ENCODE measurements at places on chromosomes 12 and 14.

GRCh38 chr14:96393071-96393691 lies 1.3 kb downstream of the AK7 start:
- no peak for DNase-seq

GRCh38 chr14:51657762-51658161 lies 6.1 kb downstream of the FRMD6 start:
- DNase-seq: no peak

- DNase-seq: peak; percentile 79
These were observed 4.6 kb upstream of the SELPLG start for GRCh38 chr12:108638141-108638827.

- DNase-seq: peak; percentile 29
These were observed 24.8 kb downstream of the CLECL1 start for GRCh38 chr12:9707864-9708808.

GRCh38 chr12:109968032-109968420 lies 28.1 kb downstream of the GIT2 start:
- DNase-seq: no peak

DNA sequence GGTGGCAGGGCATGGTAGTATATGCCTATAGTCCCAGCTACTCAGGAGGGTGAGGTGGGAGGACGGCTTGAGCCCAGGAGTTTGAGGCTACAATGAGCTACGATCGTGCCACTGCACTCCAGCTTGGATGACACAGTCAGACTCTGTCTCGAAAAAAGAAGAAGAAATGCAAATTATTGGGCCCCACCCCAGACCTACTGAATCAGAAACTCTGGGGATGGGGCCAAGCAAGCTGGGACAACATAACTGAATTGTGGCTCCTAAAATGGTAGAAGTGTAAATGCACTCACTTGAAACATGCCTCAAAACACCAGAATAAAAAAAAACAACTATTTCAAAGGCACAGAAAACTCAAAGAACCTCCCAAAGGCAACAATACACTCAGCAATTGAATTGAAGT lies 37.0 kb downstream of the CIT start:
- DNase-seq: no peak

- no peak for DNase-seq
These were observed at the start of gene RASAL1 for GRCh38 chr12:113135178-113136127. Gene RASAL1, minus strand, starts transcription at chr12:113135761. Its CDS starts 299 bp downstream, at chr12:113135462.

DNA sequence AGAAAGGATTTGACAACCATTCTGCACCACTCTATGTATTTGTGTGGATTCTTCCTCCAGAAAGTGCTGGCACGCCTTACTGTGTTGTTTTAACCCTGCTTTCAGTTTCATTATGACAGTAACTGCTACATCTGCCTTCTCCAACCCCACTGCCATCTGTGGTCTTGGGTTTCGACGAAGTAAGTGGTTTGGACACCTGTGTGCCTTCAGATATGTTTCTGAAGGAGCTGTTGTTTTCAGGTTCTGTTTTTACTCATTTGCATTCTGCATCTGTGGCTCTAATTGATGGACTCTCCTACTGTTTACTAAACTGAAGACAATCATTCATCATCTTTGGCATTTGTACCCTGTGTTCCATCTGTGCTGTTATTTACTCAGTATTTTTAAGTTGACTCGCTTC lies 4.1 kb downstream of the TSHR start:
- no peak for DNase-seq

- no peak for DNase-seq
These were observed 1243.3 kb upstream of the SEL1L start for GRCh38 chr14:82776958-82777357.

- no peak for DNase-seq
These were observed 150.9 kb upstream of the GRIP1 start for GRCh38 chr12:66829660-66830325.

GRCh38 chr14:22489244-22489545 lies 99.8 kb downstream of the DAD1 start:
- DNase-seq: no peak

DNA sequence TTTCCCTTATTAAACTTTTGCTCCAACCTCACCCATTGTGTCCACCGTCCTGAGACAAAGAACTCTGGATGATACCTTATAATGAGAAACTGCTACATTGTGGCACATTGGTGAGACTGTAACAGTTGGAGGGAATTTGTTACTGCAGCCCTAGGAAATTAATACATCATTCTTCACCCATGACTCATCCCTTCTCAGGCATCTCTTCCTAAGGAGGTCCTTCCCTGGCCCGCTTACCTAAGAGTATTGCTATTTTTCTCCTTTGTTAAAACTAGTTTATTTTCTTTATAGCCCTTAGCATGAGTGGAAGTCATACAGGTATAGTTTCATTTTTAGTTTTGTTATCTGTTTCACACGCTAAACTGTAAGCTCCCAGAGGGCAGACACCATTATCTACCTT lies 87.1 kb downstream of the TMEM260 start:
- no peak for DNase-seq

GRCh38 chr12:122097927-122098756 lies 19.6 kb downstream of the MLXIP start:
- peak; percentile 47 for DNase-seq

- no peak for DNase-seq
These were observed 1.7 kb upstream of the NEK9 start for GRCh38 chr14:75128596-75128990.

DNA sequence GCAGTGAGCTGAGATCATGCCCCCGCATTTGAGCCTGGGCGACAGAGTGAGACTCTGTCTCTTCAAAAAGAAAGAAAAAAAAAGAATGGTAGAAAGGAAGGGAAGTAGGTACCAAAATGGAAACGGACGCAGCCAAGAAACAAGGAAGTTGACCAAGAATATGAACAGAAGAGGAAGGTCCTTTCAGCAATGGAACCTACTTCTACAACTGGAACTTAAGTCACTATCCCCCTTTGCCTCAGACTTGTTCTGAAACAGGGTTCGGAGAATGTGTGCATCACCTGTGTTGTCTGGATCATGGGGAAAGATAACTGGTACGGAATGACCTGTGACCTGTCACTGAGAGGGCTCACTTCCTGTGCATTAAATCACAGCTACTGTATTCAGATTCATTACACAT lies 43.9 kb upstream of the RNASE1 start:
- no peak for DNase-seq

- DNase-seq: no peak
These were observed 60.4 kb downstream of the RASSF8 start for GRCh38 chr12:26018926-26019325.

GRCh38 chr12:52024845-52025230 lies 18.1 kb downstream of the TAMALIN start:
- no peak for DNase-seq

DNA sequence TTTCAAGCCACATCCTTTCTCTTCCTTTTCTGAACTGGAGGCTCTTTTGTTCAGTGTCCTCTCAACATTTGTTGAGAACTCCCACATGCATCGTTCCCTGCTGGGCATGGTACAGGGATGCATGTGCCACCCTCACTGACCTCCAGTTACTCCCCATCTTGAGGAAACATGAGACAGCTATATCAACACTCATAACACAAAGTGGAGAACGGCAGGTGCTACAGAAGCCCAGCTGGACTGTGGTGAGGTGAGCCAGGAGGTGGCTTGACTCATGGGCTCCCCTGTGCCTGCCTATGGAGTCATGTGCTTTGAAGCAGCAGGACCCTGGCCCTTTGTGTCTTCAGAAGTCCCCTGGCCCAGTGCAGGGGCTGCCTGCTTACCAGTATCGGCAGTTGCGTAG lies 9.7 kb downstream of the MYH6 start:
- no peak for DNase-seq

DNA sequence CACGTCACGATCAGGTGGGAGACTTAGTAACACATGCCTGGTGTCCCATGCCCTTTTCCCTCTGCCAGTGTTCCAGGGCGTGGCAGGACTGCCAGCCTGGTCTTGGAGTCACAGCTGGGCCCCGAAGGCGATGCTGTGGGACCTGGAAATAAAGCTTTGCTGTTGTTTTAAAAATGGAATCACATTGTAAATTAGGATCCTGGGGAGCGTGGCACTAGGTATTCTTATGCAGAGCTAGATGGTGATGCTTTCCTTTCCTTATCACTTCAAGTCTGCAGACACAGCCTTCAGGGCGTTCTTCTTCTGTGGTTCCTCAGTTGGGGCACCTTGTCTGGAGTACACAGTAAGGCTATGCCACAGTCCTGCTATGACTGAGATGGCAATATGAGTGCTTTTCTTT lies 64.6 kb downstream of the BICD1 start:
- DNase-seq: no peak

DNA sequence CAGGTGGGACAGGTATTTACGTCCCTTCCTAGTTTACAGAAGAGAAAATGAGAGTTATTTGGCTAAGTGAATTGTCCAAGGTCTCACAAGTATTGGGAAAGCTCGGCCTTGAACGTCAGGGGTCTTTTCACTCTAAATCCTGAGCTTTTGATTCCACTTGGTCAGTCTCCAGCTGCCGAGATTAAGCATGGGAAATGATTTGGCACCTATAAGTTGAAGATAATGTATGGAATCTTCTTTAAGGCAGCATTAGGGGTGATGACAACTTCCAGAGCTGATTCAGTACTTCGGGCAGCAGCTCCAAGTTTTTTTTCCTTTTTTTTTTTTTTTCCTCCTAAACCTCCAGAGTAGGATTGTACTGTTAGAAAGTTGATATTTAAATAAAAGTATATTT lies 722 bp downstream of the FAM234B start:
- no peak for DNase-seq

DNA sequence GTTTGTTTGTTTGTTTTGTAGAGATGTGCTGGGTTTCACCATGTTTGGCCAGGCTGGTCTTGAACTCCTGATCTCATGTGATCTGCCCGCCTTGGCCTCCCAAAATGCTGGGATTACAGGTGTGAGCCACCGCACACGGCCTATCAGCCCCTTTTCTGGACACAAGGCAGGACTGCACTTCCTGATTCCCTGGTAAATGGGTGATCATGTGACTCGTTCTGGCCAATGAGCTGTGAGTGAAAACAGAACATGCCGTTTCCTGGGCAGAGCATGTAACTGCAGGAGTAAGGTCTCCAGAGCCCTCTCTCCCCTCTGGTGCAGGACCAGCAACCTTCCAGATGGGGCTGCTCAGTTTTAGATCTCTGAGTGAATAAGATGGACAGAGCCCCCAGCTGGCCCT lies 92.7 kb downstream of the ITPK1 start:
- peak; percentile 35 for DNase-seq

DNA sequence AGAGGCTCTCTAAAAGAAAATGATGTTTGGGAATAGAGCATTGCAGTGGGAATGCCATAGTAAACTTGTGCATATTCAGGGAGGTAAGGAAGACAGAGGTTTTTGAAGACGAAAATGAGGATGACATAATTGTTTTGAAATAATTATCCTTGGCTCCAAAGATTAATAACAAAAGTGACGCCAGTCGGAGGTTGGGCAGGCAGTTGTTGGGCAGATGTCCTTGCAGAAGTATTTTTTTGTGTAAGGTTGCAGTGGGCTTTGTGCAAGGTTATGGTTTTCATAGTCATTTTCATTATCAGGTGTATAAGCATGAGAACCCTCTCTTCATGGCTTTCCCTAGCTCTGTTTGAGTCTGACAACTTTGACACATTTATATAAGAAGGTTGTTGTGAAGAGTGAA lies 35.3 kb downstream of the METAP2 start:
- DNase-seq: no peak

GRCh38 chr14:72522847-72523246 lies 371.1 kb downstream of the DPF3 start:
- DNase-seq: no peak

GRCh38 chr12:52759695-52760094 lies 17.4 kb downstream of the KRT76 start:
- DNase-seq: no peak

DNA sequence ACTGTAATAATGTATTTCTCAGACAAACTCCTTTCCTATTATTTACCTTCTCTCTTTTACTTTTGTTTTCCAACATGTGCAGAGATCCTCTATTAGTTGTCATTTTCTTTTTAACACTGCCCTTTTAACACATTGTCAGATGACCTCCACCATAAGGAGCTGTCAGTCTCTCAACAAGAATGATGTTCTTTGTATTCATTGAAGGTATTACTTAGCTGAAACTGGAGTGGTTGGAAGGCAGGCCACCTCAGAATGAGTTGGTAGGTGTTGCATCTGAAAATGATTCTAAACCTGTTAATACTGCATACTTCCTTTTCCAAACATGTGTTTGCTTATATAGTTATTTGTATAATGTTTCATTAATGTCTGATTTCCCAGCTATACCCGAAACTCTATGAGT lies 16.9 kb downstream of the TMEM117 start:
- no peak for DNase-seq

DNA sequence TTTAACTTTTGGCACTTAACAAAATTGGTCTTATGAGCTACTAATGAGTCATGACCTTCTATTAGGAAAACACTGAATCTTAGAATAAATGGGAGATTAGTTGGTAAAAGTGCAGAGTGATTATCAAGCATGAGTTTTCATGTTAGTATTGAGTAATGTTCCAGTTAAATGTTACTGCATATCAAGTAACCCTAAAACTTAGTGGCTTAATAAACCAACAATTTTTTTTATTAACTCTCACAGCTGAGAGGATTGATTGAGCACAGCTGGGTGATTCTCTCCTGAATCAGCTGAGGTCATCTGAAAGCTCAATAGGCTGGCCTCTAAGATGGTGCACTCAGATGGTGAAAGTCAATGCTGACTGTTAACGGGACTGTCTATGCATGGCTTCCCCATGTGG lies 248.6 kb downstream of the BCL11B start:
- no peak for DNase-seq

- no peak for DNase-seq
These were observed 50.5 kb downstream of the HSPB8 start for GRCh38 chr12:119229205-119229604.

DNA sequence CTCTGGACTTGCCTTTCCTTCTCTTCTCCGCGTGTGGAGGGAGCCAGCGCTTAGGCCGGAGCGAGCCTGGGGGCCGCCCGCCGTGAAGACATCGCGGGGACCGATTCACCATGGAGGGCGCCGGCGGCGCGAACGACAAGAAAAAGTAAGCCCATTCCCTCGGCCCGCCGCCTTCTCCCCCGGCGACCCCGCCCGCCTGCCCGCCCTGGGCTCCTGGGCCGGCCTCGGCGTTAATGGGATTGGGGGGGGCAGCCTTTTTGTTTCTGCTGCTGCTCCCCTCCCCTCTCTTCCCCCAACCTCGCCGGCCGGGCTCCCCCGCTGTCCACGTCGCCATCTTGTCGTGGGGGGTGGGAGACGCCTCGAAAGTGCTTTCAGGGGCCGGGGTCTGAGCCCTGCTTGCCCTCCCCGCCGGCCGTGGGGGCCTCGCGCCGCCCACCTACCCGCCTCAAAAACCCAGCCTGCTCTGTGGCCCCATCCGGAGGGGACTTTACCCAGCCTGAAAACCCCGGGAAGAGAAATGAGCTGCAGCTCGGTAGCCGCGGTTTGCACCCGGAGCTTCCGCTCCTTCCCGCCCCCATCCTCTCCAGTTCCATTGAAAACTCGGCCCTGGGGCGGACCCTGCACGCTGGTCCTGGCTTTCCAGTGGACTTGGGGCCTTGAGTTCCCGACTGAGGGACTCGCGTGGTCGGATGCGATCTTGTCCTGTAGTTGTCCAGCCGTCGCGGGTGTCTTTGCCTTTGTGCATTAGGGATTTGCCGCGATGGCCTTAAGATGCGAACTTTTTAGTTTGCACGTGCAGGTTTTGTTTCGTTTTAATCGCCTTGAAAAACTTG lies 598 bp downstream of the HIF1A start:
- peak; percentile 48 for DNase-seq
